ENCODE measurements at places on chromosomes 12 and 14.

- DNase-seq: no peak
These were observed 63.2 kb upstream of the TMX1 start for GRCh38 chr14:51176839-51177238.

GRCh38 chr12:128079446-128079845 lies 187.5 kb upstream of the TMEM132C start:
- DNase-seq: no peak

GRCh38 chr12:84413656-84414055 lies 498.9 kb downstream of the SLC6A15 start:
- no peak for DNase-seq

DNA sequence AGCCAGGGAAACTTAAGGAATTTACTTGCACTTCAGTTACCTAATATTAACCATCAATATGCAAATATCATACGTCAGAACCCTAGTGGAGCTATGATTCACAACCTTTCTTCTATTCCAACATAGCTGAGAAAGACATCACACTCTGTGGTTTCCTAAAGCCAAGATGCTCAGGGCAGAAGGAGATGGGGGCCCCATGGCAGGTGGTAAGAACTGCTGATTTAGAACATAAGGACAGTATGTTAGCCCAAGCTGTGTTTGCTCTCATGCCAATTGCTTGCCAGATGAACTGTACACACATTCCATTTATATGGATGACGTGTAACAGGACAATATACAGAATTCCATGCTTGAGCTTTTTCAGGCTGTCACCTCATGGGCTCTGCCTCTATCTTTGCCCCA lies 34.6 kb downstream of the HECTD4 start:
- DNase-seq: no peak

DNA sequence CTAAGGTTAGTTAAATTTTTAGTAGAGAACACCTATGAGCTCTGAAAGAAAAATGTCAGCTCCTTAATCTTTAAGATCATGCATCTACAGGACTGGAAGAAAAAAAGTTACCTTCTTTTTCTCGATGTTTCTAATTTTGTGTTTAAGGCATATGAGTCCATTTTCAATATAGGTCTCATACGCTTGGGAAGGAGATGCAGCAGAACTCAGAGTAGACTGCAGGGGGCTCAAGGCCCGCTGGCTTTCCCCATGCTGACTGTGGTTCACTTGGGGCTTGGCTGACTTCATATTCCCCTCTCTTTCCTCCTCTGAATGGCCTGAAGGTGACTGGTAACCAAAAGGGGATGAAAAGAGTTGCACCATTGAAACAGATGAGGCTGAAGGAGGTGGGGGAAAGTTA lies 1.5 kb downstream of the CAPRIN2 start:
- DNase-seq: peak; percentile 59

DNA sequence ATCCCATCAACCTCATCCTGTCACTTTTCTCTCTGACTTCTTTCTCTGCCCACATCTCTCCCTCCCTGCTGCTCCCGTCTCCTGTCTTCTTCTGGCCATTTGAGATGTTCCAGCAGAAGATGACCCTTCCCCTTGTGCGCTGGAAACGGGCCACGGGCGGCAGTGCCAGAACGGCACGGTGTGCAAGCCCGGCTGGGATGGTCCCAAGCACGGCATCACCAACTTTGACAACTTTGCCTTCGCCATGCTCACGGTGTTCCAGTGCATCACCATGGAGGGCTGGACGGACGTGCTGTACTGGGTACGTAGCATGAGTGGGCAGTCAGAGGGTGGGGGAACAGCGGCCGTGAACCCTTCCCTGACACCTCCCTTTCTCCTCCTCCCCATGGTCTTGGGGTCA lies 301.7 kb upstream of the FKBP4 start:
- DNase-seq: no peak

GRCh38 chr14:39948235-39948634 lies 516.0 kb upstream of the FBXO33 start:
- no peak for DNase-seq

- no peak for DNase-seq
These were observed 60.4 kb upstream of the FOXN3 start for GRCh38 chr14:89477391-89477790.

DNA sequence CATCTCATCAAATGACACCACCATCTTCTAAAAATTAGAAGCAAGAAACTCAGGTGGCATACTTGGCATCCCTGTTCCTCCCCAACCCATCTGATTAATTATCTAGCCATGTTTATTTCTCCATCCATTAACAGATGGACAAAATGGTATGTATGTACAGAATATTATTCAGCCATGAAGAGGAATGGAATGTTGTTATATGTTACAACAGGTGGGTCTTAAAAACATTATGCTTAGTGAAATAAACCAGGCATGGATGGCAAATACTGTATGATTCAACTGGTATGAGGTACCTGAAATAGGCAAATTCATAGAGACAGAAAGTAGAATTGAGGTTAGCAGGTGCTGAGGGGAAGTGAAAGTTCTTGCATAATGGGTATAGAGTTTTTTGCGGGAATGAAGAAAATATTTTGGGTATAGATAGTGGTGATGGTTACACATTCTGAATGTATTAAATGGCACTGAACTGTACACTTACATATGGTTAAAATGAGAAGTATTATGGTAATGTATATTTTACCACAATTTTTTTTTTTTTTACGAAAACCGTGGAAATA lies 17.5 kb downstream of the YY1 start:
- DNase-seq: no peak
